ENCODE measurements at places on chromosomes 16 and 17.

DNA sequence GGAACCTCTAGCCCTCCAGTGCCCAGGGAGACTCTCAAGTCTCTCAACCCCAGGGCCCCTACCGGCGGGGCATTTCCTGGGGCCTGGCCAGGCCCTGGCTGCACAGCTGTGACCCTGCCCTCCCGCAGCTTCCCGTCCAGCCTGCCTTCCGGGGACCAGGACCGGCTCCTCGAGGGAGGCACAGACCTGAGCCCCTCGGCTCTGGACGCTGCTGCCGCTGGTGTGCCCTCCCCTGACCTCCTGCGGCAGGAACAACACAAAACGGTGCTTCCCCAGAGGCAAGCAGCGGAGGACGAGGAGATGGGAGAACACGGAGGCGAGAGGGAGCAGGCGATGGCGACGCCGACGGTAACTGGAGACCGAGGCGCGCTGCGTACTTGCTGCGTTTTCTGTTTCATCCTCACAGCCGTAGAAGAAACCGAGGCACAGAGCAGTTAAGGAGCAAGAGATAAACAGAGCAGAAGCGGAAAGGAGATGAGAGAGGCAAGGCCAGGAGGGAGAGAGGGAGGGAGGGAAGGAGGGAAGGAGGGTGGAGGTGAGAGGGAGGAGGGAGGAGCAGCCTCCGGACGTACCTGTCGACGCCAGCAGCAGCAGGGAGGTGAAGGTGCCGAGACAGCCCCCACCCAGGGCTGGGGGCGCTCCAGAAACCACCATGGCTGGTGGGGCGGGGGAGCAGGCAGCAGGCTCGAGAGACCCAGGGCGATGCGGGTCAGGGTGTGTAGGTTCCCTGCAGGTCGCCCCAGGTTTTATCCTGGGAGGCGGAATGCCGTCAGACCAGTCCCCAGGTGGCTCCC, at the start of gene PRSS22:
PRSS22 (minus strand) TSS at position 720 of the 794 bp plus-strand sequence; CDS start at position 654, 66 bp downstream.
- no peak for DNase-seq

GRCh38 chr17:21286909-21287702, 2.6 kb downstream of the MAP2K3 start:
- DNase-seq, result no peak

DNA sequence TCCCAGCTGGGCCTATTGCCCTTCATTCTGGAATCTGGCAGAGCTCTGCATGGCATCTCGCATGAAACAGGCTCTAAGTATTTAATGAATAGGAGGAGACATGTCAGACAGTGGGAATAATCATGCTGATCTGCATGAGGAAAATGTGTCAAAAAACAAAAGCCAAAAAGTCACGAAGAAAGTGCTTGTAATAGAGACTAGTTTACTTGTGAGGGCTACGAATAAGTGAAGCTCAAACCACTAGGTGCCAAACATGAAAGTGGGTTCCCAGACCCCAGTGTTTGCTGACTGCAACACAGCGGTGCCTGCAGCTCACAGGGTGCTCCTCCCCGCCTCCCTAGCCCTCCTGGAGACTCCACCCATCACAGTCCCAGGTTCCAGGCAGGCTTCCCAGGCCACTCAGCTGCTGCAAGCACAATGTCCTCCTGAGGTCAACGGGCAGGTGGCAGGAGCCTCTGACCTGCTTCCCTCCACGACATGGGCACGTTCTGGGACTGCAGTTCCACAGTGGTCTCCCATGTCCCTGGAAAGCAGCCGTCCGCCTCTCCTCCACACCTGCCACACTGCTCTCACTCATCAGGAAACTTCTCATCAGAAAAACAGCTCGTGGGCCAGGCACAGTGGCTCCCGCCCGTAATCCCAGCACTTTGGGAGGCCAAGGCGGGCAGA, 96.5 kb downstream of the ANKRD11 start:
- DNase-seq, result no peak

DNA sequence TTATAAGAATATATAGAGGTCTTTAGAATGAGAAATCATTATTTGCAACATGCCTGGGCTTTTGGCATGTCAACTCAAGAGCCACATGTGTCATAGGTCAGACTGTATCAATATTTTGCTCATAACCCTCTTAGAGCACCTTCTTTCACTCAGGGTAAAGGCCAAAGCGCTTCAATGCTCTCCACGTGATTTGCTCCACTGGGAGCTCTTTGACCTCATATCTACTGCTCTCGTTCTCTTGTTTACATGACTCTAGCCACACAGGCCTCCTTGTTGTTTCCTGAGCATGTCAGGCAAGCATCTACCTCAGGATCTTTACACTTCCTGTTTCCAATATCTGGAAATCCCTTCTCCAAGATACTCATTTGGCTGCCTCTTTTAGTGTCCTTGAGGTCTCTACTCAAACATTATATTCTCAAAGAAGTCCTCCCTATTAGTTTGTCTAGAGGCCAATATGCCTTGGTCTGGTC, 148.4 kb downstream of the TOX3 start:
- DNase-seq, result no peak

GRCh38 chr17:81601525-81602120, 35.3 kb downstream of the NPLOC4 start:
- DNase-seq, result peak; percentile 48

DNA sequence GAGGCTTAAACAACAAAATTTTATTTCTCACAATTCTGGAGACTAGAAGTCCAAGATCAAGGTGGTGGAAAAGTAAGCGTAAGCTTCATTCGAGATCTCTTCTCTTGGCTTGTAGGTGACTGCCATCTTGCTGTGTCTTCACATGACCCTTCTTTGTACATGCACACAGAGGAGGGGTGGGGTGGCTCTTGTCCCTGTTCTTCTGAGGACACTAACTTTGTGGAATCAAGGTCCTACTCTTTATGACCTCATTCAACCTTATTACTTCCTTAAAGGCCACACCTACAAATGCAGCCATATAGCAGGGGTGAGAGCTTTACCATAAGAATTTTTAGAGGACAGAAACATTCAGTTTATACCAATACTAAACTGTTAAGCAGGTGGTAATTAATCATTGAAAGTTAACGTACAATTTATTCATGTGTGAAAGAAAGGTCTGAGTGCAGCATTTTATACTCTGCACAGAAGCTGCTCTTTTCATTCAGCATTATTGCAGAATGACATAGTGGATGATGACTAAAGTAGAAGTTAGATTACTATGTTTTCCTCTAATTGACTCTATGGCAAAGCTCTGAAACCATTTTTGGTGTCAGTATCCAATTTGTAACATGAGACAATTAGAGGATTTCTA, 139.9 kb upstream of the HLF start:
- DNase-seq, result no peak

GRCh38 chr16:52054326-52054725, 492.6 kb downstream of the TOX3 start:
- DNase-seq, result no peak

- DNase-seq, result no peak
Measured at GRCh38 chr16:80806927-80807340, 2.5 kb upstream of the CDYL2 start.

DNA sequence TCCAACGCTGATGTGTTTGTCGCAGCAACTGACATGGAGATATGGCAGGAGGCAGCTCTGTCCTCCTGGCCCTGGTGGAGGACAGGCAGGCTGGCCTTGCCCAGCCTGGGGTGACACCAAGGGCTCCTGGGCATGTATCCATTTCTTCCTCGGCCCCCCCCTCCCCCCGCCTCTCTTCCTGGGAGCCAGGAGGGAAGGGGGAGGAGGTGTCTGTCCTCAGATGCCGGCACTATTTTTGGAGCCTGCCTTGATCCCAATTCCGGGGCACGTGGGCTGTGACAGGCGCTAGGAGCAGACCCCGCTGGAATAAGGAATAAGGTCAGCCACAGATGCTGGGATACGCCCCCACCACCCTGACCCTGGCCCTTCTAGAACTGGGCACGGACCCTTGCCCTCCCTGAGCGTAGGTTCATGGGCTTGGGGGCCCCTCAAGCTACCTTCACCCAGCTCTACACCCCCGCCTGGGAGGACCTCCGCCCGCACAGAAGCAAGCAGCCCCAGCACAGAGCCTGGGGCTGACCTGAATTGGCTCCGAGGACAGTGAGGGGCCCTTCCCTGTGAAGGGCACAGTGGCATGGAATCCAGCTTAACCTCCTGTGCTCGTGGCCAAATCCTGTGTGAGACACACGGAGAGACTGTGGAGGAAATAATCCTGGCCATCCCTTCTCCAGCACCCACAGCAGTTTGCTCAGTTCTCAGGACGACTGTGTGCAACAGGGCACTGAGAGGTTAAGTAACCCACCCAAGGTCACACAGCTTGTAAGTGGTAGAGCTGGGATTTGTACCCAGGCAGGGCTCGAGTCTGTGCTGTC, 24.1 kb downstream of the SEC14L5 start:
- DNase-seq, result no peak

GRCh38 chr17:265718-266117, 84.3 kb upstream of the DOC2B start:
- DNase-seq, result no peak

Measured in endothelial cell (in vitro differentiated cells).